ENCODE measurements at places on chromosomes 4 and X. TPM values are rescaled to one million over a fixed set of nuclear protein-coding genes. Genes with fewer than 3 reads are reported as not detected.

TMPRSS11D gene
- not detected for total RNA-seq

BMX gene
- 0.52 TPM for total RNA-seq

MAGEA11 gene
- not detected for total RNA-seq

RAI2 gene
- 4.9 TPM for total RNA-seq

FHIP1A gene
- 20.8 TPM for total RNA-seq

COPS4 gene
- 1.6 TPM for total RNA-seq

DMD gene
- 38.6 TPM for total RNA-seq

CORIN gene
- total RNA-seq = 1.3 TPM

AFF2 gene
- total RNA-seq = 0.99 TPM

F8 gene
- 9.2 TPM for total RNA-seq

CFI gene
- 15.8 TPM for total RNA-seq

SPANXA1 gene
- total RNA-seq = not detected

CAMK2D gene
- 25.7 TPM for total RNA-seq

DRD5 gene
- not detected for total RNA-seq

C4orf50 gene
- 0.26 TPM for total RNA-seq

- peak; percentile 14 for DNase-seq
These were observed 116.6 kb upstream of the FAT1 start for GRCh38 chr4:186840222-186840701.

DNA sequence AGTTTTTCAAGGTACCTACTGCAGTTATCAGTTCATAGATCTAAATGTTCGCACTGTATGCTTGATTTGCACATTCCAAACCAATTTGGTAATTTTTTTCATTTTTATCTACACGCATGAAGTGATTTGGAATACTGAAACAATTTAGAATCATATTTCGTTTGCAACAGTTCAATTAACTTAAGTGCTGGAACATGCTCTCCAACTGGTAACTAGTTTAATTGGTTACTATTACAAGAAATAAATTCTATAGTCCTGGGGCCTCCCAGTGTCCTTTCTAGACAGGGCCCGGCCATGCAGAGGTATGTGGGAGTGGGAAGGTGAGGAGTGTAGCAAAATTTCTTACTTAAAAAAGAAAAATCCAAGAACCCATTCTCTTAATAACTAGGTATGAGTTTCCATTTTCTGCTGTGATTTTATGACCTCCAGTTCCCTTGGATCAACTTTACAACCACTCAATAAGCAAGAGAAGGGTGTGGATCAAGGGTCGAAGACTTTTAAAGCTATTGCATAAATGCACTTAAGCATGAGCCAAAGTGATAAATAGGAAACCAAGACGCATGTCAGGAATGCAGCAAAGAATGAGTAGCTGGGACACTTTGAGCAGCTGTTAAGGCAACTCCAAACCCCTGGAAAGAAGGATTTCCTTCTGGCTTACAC lies 106.9 kb downstream of the PPARGC1A start:
- no peak for DNase-seq

DNA sequence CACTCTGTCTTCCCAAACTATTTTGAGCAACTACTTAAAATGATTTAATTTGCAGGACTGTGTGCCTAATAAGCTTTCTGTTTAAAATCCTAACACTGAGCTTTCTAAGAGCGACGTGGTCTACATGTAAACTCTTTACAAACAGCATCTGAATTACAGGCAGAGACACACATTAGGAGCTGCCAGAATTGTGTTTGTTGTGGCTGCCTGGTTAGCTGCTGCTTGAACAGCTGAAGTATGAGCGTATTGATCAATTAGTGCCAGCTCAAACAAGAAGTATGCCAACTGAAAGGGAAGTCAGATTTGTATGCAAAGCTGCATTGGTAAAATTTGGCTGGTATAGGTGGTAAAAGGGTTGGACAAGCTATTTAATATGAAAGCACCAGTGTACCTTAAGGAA lies 384.4 kb downstream of the PCDH7 start:
- no peak for DNase-seq

- no peak for DNase-seq
These were observed 19.7 kb upstream of the SLC2A9 start for GRCh38 chr4:10041036-10041435.

- no peak for DNase-seq
These were observed 16.5 kb upstream of the SMIM14 start for GRCh38 chr4:39655211-39655610.

- DNase-seq = no peak
These were observed 175.0 kb downstream of the NHS start for GRCh38 chrX:17550011-17550410.

- DNase-seq = no peak
These were observed 42.0 kb downstream of the NPFFR2 start for GRCh38 chr4:72073816-72074215.

DNA sequence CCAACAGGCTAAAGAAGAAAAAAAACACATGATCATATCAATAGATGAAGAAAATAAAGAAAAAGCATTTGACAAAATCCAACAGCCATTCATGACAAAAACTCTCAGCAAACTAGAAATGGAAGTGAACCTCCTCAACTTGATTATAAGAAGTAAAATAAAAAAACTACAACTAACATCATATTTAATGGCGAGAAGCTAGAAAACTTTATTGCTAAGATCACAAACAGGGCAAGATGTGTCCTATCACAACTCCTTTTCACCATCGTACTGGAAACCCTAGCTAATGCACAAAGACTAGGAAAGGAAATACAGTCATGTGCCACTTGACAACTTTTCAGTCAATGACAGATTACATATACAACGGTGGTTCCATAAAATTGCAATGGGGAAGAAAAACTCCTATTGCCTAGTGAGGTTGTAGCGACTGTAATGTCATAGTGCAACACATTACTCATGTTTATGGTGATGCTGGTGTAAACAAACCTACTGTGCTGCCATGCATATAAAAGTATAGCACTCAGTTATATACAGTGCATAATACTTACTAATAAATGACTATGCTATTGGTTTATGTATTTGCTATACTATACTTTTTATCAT lies 12.1 kb upstream of the MANBA start:
- no peak for DNase-seq

DNA sequence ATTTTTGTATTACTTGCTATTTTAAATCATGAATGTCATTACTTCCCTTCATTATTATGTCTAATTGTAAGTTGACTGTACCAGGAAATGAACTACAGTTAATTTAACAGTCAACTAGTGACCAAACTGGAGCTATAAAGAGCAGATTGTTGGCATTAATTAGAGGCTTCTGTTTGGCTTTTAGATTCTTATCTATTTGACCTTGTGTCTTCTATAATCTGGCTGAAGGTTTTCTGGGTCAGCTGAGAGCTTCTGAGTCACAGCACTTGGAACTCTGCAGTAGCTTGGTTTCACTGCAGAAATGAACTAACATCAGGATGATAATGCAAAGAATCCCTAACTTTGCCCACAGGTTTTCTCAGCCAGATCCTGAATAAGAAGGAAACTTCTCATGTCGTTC lies 169.2 kb upstream of the LEF1 start:
- DNase-seq = no peak

DNA sequence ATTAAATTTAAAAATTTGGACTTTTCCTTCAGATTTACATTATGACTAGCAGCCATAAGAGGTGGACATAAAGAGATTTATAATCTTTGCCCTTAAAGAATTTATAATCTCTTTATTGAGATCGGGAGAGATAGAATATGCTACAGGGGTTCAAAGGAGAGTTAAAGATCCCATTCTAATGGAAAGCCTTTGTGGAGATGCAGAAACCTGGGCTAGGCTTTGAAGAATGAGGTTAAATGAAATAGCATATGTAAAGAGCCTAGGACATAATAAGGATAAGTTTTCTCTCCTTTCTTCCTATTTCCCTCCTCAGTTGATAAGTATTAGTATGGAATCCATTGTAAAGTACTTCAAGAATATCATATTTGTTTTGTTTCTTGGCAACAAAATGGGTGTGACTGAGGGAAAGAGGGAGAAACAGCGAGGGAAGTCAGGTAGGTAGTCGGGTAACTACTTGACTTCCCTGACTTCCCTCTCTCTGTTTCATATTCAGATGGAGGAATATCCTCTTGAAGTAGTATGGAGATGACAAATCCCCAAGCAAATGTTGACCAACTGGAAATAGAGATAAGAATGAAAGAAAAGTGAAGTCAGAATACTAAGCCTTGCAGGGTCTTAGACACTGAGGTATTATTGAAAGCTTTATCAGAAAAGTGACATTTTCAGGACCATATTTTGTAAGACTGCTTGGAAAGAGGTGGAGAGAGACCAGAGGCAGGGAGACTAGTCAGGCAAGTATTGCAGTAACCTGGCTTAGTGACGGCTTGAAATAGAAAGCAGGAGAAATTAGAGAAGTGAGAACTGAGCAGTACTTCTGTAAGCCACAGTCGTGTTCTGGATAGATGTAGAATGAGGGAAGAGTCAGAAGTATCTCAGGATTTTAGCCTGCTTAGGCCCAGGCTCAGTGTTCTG lies 82.9 kb downstream of the PDLIM5 start:
- DNase-seq = no peak

DNA sequence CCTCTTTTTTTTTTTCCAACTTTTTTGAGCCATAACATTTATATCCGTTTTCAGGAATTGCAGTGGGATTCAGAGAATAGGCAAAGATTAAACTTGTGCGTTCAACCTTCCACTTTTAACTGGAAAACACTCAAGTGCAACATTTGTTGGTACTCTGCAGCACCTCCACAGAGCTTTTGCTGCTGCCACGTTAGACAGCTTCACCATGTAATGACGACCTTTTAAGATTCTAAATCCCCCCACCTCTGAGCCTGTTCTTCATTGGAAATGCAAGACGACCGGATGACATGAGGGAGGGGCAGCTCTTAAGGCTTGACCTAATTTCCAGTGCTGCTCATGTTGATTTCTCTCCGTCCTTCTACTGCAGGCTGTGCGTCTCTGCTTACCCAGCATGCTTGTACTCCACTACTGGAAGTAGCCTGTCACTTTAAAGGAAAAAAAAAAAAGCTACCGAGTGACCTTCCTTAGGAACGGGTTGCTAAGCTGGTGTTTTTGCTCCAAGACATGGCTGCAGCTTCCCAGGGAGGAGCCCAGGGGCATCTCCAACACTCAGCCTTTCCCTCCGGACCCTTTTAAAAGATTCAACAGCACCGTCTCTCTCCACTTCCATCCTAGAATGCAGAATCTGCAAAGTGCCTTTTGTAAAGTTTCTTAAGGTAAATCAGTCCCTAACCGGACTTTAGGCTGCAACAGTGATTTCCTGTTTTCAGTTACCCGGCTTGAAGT lies at the start of gene CC2D2A:
TSS of gene CC2D2A (plus strand) at position 481 of the 726 bp plus-strand sequence. CDS start 6,051 bp downstream, outside the sequence.
- peak; percentile 17 for DNase-seq

DNA sequence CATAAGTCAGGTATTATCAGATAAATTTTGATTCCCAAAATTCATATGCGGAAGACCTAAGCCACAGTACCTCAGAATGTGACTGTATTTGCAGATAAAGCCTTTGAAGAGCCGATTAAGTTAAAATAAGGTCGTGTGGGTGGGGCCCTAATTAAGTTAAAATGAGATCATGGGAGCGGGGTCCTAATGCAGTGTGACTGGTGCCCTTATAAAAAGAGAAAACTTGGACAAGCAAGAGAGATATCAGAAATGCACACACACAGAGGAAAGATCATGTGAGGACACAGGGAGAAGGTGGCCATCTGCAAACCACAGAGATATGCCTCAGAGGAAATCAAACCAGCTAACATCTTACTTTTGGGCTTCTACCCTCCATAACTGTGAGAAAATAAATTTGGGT lies 236.1 kb downstream of the FBXO8 start:
- DNase-seq = no peak

DNA sequence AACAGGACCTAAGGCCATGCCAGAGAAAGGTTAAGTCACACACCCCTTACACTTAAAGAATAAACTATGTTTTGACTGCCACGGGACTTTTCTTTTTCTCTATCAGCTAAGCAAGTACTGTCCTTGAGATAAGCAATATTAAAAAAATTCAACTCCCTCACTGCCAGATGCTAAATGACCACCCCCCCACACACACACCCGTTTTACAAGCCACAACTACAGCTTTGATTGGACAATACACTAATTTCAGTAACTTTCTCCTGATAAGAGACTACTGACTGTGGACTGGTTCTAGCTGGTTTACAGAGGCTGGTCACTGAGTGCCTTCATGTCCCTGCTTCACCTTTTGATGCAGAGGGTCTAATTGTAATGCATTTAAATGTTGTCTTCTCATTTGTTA lies 63.9 kb upstream of the HOPX start:
- no peak for DNase-seq

DNA sequence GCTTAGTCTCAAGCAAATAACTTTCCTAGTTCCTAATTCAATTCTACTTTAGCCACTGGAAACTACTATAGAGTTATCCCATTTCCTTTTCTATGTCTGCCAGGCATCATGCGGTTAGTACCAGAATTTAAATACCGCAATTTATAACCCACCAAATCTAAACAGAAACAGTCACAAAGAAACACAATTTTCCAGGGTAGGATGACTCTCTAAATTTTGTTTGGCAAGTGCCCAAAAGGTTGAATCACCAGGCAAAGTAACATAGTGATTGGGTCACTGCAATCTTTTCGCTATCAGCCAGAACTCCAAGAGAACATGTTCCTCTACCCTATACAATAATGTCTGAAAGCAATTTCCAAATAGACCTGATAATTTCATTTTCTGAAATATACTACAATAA lies 240.2 kb upstream of the GRIA3 start:
- no peak for DNase-seq

GRCh38 chrX:129908636-129909035 lies 2.7 kb downstream of the UTP14A start:
- DNase-seq = no peak

GRCh38 chr4:180618396-180618795 lies 1624.8 kb upstream of the TENM3 start:
- no peak for DNase-seq

DNA sequence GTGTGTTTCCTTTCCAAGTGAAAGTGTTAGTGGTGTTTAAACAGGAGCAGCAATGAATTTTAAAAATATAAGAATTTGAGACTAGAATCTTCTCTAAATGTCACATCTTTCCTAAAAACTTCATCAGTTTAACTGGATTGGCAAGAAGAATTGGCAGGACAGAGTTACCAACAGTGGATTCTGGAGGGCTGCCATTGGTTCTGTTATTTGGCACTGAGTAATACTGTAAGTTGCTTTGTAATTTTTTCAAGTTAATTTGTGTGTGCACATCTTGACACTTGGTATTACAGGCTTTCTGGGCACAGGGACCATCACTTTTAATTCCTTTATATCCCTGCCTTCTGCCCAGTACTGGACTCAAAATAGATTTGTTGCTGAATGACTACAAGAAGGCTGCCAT lies 4.5 kb upstream of the GPRIN3 start:
- DNase-seq = peak; percentile 36

DNA sequence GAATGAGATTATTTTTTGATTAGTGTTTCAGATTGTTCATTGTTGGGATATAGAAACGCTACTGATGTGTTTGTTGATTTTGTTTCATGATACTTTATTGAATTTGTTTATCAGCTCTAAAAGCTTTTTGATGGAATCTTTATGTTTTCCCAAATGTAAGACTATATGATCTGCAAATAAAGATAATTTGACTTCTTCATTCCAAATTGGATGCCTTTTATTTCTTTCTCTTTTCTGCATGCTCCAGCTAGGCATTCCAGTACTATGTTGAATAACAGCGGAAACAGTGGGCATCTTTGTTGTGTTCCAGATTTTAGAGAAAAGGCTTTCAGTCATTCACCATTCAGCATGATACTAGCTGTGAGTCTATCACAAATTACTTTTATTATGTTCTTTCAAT lies 21.8 kb downstream of the SPANXN4 start:
- DNase-seq = no peak

GRCh38 chr4:40462326-40462725 lies 127.2 kb downstream of the CHRNA9 start:
- no peak for DNase-seq

GRCh38 chr4:911221-911751 lies 20.8 kb downstream of the GAK start:
- no peak for DNase-seq

Measured in body of pancreas (tissue), 4 donors.